ENCODE measurements at places on chromosomes 12 and 14.

GRCh38 chr14:53807542-53807941 lies 149.1 kb downstream of the BMP4 start:
- DNase-seq = no peak

- DNase-seq = no peak
Observed at GRCh38 chr12:32105986-32106516, 596 bp upstream of the BICD1 start.

GRCh38 chr14:41606532-41607303 lies at the start of gene LRFN5:
LRFN5 (plus strand) TSS chr14:41606876.
- DNase-seq = no peak

DNA sequence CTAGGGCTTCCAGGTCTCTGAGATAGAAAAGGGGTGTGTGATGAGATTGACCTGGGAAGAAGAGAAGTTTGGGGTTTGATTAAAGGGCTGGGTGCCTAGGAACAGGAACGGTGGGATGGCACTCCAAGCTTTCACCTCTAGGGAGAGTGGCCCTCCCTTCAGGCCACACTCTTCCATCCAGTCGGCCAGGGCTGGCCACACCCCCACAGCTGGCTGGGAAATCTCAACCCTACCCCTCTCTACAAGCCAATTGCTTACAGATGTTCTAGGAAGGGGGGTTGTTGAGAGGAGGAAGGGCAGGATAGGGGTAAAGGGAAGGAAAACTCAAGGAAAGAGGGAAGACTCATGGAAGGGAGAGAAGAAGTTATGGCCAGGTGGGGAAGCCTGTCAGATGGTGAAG lies 6.6 kb upstream of the ITGA5 start:
- no peak for DNase-seq

DNA sequence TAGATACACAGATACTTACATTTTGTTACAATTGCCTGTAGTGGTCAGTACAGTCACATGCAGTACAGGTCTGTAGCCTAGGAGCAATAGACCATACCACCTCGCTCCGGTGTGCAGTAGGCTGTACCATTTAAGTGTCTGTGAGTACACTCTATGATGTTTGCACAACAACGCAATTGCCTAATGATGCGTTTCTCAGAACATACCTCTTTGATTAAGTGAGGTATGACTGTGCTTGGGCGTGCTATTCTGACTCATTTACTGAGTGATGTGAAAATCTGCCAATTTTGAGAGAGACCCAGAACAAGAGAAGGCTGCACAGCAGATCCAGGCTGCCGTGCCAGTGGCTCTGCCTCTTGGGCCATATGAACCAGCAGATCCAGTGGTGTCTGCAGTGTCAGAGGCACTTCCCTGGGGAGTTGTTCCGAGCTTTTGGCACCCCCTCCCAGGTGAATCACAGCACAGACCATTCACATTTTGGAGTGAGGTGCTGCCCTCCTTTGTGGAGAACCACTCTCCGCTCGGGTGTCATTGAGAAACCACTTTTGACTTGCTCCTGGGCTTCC lies 20.4 kb downstream of the DLK1 start:
- peak; percentile 30 for DNase-seq

GRCh38 chr12:41076114-41076513 lies 112.0 kb upstream of the PDZRN4 start:
- DNase-seq = no peak

- DNase-seq = no peak
Observed at GRCh38 chr12:23555180-23555824, 394.2 kb downstream of the SOX5 start.

- DNase-seq = no peak
Observed at GRCh38 chr12:116629480-116629879, 70.3 kb downstream of the MAP1LC3B2 start.

DNA sequence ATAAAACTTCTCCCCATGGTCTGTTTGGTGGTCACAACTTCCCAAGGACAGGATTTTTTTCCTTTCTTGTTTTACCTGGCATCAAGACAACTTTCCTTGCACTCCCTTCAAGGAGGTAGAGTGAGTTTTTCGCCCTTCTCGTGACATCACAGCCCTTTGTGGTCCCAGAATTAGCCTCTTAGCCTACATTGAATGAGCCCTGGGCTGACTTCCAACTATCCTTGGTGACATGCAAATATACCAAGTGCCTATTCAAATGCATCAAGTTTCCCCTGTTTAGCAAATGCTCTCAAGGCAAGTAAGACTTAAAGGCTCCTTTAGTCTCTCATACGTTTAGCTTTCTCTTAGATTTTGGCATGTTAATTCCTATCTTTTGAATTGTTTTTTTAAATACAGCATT lies 36.6 kb downstream of the TC2N start:
- no peak for DNase-seq

GRCh38 chr14:77109656-77110055 lies 11.6 kb downstream of the CIPC start:
- DNase-seq = no peak

- DNase-seq = no peak
Observed at GRCh38 chr14:65840118-65840751, 427.7 kb downstream of the FUT8 start.

DNA sequence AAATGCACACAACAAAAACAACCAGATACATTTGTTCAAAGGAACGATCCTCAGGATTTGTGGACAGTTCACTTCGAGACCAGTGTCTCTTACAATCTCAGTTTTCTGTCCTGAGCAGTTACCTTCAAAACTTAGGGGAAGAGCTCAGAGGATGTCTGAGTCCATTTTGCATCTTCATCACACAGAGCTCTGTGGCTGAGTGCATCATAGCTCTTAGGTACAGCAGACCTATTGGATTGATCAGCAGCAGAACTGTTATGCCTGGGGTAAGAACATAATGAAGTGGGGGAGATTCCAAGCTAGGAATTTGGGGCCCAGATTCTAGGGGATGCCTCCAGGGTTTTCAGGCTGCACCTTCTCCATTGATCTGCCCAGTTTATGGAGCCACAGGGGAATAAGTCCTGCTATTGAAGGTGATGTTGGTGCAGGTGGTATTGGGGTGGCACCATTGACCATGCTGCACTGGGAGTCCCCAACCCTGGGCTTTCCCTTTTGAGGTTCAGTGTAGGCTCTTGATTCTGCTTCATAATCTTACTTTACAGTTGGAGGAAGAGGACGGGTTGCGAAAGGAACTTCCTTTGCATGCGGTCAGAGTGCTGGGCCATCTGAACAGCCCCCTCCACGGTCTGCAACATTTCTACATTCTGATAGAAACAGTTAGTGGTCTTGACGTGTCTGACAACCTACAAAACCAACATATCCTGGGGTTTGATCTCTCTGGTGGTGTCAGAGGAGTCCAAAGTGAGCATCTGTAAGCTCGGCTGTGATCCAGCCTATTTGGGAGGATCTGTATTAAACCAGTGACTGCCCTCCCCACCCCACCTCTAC lies 112.8 kb downstream of the CHST11 start:
- DNase-seq = no peak

GRCh38 chr14:81400202-81400678 lies at the start of gene STON2:
STON2 (minus strand) TSS chr14:81400324; CDS start chr14:81398382, 1,942 bp downstream.
- DNase-seq = peak; percentile 90

- DNase-seq = no peak
Observed at GRCh38 chr12:87809916-87810315, 219.3 kb downstream of the C12orf50 start.

GRCh38 chr12:24227551-24227950 lies 278.1 kb upstream of the SOX5 start:
- DNase-seq = no peak

GRCh38 chr12:117189725-117190209 lies 503 bp downstream of the FBXO21 start:
- no peak for DNase-seq

All from SW480 (cell line).